Chondrocyte (in vitro differentiated cells): ENCODE measurements at places on chromosomes 16 and 17.
A peak's percentile ranks its signal among the peaks of the same experiment; 100 is the strongest.

- DNase-seq, result no peak
Observed at GRCh38 chr17:66509926-66510325, 207.5 kb downstream of the PRKCA start.

DNA sequence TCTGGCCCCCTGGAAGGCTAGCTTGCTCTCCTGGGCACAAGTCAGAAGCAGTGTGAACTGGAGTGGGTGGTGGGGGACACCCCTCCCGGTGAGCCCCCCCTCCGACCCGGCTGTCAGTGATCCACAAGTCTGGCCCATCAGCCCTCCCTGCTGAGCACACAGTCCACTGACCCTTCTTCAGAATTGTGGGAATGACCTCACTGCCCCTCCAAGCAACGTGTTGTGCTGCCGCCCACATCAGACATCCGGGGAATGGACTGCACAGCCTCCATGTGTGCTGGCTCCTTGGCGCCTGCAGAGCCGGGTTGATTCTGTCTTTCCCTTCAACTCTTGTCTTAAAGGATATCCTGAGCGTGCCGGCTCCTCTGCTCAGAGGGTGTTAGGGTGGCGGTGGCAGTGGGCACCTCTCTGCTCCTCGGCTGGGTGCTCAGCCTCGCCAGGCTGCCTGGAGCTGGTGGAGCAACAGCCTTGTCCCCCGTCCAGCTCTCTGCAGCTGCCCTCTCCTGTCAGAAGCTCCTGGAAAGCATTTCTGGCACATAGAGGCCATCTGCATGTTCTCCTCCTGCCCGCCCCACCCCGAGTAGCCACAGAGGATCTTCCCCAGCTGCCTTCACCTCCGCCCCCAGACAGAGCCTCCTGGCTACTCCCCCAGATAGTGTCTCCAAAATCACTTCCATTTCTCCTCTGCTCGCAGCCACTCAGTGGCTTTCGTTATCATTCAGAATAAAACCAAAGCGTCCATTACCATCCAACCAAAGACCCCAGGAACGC is 19.8 kb downstream of the NPTX1 start:
- DNase-seq, result no peak

- DNase-seq, result no peak
Observed at GRCh38 chr17:67656494-67657203, 61.1 kb upstream of the NOL11 start.

GRCh38 chr17:34653511-34653910 is 74.1 kb downstream of the TMEM132E start:
- peak; percentile 39 for DNase-seq

GRCh38 chr16:53372992-53373871 is 61.0 kb upstream of the RBL2 start:
- DNase-seq, result no peak

GRCh38 chr16:85306071-85306792 is 194.0 kb upstream of the CIBAR2 start:
- DNase-seq, result no peak

DNA sequence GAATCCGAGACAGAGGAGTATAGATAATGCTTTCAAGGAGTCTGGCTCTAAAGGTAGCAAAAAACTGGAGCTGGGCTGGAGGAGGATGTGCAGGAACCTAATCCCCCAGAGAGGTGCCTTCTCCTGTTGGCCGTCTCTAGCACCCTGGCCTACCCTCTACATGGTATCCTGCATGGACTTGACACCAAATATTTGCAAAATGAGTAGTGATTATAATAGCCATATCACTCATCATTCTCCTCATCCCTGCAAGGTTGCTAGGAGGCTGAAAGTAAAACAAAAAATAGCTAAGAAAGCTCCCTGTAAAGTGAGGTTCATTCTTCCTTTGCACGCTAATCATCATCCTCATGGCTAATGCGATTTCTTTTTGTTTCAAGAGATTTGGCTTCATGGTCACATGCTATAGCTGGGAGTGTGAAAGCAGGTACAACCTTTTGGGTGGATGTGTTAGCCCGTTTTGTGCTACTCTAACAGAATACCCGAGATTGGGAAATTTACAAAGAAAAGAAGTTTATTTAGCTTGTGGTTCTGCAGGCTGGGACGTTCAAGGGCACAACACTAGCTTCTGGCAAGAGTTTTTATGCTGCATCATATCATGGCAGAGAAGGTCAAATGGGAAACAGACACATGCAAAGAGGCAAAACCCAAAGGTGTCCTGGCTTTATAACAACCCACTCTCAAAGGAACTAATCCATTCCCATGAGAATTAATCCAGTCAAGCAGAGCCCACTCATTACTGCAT is 27.1 kb upstream of the CIITA start:
- no peak for DNase-seq

DNA sequence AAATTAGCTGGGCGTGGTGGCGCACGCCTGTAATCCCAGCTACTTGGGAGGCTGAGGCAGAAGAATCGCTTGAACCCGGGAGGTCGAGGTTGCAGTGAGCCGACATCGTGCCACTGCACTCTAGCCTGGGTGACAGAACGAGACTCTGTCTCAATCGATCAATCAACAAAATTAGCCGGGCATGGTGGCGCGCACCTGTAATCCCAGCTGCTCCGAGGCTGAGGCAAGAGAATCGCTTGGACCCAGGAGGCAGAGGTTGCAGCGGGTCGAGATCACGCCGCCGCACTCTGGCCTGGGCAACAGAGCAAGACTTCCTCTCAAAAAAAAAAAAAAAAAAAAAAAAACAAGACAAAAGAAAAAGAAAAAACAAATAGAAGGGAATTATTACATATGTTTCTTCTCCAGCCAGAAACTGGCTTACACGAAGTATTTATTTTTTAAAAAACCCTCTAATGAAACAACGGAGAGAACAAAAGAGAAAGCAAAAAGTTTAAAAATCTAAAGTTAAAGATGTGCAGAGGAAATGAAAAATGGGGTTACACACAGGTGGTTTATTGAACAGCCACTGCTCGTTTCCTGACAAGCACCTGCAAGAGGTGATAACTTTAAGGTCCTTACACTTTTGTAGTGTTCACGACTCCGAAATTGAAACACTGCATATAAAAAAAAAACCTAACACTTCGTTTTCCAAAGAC is 1.4 kb downstream of the SYNRG start:
- DNase-seq, result no peak

GRCh38 chr17:27860971-27861664 is 32.0 kb downstream of the LYRM9 start:
- DNase-seq, result no peak

GRCh38 chr17:21095735-21096134 is 31.0 kb upstream of the DHRS7B start:
- DNase-seq, result no peak

DNA sequence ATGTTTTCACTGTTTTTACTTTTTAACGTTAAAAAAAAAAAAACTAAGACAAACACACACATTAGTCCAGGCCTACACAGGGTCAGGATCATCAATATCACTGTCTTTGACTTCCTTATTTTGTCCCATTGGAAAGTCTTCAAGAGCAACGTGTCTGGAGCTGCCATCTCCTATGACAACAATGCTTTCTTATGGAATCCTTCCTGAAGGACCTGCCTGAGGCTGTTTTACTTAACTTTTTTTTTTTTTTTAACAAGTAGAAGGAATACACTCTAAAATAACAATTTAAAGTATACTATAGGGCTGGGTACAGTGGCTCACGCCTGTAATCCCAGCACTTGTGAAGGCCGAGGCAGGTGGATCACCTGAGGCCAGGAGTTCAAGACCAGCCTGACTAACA is 71.8 kb upstream of the BCAR1 start:
- no peak for DNase-seq

DNA sequence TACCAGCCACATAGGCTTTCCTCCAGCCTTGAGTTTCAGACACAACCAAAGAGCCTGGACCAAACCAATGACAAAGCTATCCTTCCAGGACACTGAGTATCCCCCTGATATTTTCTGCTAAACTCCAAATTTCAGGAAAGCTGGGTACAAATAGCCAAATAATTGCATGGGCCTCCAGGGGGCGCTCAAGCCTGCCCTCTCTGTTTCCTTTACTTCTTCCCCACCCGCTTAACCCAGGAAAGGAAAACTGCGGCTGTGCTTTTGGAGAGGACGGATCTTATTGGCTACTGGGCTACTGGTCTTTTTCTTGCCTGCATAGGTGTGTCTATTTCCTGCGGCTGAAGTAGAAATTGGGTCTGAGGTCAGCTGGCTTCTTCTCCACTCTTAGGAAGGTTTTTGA is 30.1 kb downstream of the GNGT2 start:
- DNase-seq, result no peak

DNA sequence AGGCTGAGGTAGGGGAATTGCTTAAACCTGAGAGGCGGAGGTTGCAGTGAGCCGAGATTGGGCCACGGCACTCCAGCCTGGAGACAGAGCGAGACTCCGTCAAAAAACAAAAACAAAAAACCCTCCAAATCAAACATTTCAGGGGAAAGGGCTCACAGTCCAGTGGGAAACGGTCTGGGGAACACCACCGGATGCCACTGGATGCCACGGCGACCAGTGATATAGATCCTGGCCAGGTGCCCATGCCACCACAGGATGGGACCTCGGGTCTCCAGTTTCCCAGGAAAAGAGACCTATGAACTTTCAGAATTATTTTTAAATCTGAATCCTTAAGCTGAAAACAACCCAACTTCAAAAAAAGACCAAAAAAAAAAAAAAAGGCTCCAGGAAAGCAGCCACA is 12.3 kb downstream of the CEP131 start:
- no peak for DNase-seq

GRCh38 chr17:27733773-27734172 is 66.6 kb downstream of the NOS2 start:
- DNase-seq, result no peak

- DNase-seq, result no peak
Observed at GRCh38 chr17:34565713-34566112, 13.7 kb upstream of the TMEM132E start.

GRCh38 chr17:48093341-48094045 is 7.8 kb downstream of the CBX1 start:
- peak; percentile 25 for DNase-seq

DNA sequence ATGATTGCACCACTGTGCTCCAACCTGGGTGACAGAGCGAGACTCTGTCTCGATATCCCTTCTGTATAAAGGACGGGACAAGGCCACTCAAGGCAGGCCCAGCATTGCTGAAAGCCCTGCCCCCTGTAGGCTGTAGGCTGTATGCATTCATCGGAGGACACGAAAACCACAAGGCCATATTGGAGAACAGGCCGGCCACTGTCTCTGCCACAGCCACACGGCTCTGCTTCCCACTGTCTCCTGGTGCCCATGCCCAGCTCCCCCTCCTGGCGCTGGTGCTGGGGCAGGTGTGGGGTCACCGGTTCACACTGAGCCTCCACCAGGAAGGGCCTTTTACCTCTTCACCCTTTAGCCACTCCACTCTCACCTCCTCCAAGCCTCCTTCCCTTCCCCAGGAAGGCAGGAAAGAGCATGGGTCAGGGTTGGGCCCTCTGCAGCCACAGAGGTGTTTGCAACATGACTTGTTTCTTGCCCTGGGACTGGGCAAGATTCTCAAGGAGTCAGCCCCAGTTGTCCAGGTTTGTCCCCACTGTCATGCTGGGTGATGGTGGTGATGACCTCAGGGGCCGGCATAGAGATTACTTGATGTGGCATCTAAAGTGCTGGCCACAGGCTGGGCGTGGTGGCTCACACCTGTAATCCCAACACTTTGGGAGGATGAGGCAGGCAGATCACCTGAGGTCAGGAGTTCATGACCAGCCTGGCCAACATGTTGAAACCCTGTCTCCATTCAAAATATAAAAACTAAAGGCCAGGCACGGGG is 5.3 kb upstream of the NTN3 start:
- no peak for DNase-seq

DNA sequence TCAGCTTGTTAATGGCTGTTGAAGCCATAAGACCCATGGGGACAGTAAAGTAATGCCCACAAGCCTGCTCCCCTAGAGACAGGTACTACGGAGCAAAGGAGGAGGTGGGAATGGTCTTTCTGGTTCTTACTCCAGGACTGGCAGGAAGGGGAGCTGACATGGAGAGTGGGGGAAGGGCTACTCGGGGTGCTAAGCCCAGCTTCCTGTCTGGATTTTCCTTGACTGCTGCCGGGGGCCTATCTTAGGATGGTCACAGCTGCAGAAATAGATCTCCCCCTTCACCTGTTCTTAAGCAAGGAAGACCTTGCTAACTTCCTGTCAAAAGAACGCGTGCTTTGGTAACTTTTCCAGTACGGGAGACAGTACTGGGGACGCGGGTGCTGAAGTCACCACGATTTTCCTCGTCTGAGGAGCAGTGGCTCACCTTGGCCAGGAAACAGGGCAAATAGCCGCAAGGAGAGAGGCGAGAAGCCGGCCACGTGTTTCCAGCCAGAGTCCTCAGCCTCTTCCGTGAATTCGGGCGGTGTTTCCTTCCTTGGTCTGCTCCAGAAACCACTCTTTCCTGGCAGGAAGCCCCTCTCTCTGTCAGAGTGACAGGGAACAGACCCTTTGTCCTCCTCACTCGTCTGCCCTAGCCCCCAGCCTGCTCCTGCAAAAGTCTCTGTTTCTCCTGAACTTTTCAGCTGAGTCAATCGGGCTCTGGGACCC is 656 bp upstream of the PRR29 start:
- peak; percentile 43 for DNase-seq

DNA sequence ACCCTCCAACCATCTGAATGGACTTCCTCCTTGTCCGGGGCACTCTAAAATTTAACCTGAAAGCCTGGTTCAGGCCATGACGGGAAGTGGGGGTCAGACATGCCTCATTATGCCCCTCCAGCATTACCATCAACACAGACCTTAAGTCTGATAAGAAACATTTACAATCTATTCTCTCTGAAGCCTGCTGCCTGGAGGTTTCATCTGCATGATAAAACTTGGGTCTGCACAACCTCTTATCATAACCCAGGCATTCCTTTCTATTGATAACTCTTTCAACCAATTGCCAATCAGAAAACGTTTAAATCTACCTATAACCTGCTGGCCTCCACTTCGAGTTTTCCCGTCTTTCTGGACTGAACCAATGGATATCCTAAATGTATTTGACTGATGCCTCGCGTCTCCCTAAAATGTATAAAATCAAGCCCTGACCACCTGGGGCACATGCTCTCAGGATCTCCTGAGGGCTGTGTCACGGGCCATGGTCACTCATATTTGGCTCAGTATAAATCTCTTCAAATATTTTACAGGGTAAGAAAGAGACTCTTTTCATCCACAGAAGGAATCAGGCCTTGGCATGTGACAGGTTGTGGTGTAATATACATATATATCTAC is 45.6 kb downstream of the LYRM1 start:
- DNase-seq, result no peak

GRCh38 chr17:58996968-58997367 is 109.7 kb downstream of the TRIM37 start:
- DNase-seq, result no peak
